ENCODE measurements at places on chromosomes 1 and 21.

DNA sequence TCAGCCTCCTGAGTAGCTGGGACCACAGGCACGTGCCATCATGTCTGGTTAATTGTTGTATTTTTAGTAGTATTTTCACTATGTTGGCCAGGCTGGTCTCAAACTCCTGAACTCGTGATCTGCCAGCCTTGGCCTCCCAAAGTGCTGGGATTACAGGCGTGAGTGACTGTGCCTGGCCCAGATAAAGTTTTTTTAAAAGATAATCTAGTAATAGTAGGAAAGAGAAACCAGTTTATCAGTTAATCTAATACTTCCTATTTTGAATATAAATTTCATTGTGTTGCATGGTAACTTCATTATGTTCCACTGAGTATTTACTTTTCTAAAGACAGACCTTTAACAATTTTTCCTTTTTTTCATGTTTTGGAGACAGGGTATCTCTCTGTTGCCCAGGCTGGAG lies 10.0 kb downstream of the RABGAP1L start:
- DNase-seq = no peak

DNA sequence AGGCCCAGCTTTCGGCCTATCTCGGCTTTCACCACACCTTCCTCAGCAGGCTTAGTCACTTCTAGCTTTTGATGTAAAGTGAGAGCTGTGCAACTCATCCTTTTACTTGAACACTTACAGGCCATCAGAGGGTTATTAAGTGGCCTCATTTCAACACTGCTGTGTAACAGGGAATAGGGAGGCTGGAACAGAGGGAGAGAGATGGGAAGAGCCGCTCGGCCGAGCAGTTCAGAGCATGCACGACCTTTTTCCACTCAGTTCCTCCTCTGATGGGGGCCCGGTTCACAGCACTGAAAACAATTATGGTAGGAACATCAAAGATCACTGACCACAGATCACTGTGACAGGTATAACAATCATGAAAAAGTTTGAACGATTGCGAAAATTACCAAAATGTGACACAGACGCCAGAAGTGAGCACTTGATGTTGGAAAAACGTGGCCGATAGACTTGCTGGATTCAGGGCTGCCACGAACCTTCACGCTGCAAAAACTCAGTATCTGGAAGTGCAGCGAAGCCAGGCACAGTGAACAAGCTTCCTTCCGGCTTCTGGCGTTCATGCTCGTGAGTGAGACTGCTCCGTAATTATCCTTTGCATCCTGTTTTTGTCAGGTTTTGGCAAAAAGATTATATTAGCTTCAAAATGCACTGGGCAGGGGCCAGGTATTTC lies 28.6 kb downstream of the AGPAT3 start:
- DNase-seq = no peak

DNA sequence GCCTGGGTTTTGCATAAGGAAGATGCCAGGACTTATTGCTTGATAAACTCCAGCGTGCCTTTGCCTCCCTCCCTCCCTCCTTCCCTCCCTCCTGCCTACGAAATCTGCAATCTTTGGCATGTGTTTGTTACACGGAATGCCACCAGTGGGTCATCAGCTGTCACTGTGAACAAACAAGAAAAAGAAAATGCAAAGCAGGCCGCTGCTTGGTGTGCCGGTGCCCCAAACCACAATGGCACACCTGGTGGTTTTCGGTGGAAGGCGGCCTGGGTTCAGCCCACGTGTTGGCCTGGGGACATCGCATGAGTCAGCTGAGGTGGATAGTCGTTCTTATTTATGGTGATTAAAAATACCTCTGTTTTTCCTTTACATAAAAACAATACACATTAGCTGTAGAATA lies 16.3 kb upstream of the IFNLR1 start:
- DNase-seq = no peak

GRCh38 chr21:21162786-21163185 lies 164.6 kb downstream of the NCAM2 start:
- DNase-seq = no peak

- no peak for DNase-seq
These were observed 81.4 kb upstream of the SPAG17 start for GRCh38 chr1:118266436-118266835.

- no peak for DNase-seq
These were observed 78.7 kb downstream of the SSBP3 start for GRCh38 chr1:54327386-54328065.

DNA sequence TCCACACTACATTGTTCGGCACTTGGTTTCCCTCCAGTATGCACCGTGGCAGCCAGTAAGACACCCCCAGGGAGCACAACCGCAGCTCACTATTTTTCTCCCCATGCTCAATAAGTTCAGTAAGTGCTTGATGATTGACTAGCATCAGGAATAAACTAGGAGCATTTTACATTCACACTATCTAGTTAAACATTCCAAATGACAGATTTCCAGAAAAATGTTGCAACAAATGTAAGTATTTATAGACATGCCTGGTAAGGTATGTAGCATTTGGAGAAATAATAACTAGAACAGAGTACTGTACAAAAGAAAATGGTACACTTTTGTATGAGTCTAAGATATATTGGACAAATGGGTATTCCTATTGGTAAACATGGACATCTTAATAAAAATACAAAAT lies 92.9 kb downstream of the SLC45A1 start:
- DNase-seq = no peak

DNA sequence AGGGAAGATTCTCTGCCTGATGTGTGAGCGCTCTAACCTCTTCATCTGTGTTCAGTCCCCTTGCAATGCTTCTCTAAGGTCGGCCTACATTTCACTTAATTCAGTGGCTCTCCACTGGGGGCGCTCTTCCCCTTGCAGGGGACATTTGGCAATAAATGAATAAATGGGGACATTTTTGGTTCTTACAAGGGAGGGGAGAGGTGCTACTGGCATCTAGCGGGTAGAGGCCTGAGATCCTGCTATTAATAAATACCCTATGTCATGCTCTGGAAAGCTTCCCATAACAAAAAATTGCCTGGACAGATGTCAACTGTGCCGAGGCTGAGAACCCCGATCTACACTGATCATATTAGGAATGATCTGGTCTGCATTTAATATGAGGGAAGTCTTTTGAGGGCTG lies 25.9 kb upstream of the DNAJC11 start:
- peak; percentile 37 for DNase-seq

DNA sequence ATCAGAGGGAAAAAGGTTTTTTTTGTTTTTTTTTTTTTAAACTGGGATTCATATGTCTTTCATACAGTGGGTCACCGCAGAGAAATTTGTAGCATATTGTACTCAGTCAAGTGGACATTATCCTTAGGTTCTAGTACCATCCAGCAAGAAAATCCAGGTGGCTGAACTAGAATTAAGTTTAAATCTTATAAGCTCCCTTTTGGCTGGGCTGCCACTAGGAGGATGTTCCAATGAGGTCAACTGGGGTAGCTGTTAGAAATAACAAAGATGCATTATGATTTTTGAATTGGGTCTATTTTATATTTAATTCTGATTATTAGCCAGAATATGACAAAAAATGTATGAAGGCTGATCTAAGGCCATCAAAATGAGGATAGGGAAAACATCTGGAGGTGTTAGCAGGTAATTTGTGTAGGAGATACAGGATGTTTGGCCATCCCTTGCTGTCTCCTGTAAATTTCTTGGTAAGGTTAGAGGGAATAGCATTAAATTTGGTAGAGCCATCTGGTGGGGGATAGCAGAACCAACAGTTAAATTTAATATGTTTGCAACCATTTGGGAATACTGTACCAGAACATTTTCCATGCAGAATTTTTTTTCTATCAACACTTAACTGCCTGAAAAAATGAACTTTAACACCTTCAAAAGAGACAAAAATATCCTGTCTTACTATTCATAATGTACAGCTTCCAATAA lies 568.5 kb upstream of the B3GALT2 start:
- no peak for DNase-seq

- DNase-seq = no peak
These were observed 45.2 kb downstream of the CLIC4 start for GRCh38 chr1:24790490-24790889.

DNA sequence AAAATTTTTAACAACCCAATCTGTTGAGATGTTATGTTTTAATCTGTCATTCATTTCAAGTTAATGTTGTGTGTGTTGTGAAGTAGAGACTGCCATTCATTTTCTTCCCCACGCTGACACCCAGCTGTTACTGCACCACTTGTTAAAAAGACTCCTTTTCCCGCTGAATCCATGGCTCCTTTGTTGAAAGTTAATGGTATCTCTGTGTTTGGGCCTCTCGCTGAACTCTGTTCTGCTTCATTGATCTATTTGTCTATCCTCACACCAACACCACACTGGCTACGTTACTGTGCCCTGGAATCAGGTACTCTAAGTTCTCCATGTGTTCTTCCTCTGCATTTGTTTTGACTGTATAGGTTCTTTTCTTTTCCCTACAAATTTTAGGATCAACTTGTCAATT lies 58.2 kb downstream of the PDE9A start:
- no peak for DNase-seq

- no peak for DNase-seq
These were observed 49.6 kb upstream of the ARHGAP29 start for GRCh38 chr1:94286864-94287437.

DNA sequence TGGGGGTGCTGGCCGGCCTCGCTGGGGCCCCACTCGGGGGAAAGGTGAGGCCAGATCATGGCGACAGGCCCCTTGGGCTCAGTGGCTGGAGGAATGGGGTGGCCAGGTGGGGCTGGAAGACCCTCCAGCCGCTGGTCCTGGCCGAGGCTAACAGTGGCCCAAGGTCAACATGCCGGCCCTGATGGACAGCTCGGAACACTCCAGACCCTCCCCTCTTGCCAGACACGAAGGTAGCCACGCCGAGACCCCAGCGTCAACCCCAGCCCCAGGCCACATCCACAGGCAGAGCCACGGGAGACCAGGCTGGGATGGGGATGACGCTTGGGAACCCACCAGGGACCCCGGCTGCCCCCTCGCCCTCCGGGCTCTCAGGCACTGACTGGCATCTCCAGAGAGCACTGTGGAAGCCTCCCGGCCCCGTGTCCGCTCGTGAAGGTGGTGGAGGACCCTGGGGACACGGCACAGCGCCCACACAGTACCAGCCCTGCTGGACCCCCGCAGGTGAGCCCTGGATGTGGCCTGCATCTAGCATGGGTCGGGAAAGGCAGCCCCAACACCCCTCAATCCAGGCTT lies 905 bp upstream of the C1QTNF12 start:
- no peak for DNase-seq
